Left lung (tissue), 14 donors: ENCODE measurements at places on chromosomes 6 and 20.

- no peak for DNase-seq
These were observed 592 bp upstream of the CTNNBL1 start for GRCh38 chr20:37693242-37693634.

- DNase-seq: no peak
These were observed 234.5 kb upstream of the ZNF217 start for GRCh38 chr20:53828088-53828681.

DNA sequence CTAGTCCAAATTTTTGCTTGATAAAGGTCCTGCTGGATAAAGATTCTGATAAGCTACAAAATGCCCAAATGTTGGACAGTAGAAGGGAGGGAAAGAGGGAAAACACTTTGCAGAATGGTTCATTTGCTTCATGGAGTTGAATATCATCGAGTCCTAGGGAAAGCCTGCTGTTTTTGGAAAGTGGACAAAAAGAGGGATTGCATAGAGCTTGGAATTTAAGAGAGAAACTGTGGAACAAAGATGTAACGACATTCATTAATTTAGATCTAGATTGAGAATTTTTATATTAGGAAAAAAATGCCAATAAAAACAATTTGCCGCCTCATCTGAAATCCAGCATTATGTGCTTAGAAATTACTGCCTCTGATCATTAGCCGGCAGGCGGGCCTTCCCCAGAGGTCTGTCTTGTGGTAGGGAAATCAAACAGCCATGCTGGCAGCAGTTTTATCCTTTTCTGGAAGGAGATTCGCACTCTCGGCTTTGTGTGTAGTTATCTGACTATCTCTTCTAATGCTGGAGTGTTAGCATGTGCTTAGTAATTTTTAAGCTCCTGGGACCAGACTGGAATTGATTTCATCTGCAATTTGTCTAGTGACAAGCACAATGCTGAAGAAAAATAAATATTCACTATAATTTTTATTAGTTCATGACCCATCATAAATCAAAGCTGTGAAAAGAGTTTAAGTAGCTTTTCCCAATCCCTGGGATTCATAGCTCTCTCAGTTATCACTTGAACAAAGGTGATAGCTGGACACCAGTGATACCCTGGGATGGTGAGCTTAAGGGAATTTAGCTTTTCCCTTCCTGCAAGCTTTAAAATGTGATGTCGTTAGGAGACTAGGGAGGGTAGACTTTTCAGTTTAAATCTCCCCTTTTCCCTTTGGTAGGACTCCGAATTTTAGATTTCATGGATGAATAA lies 329.5 kb downstream of the PRL start:
- DNase-seq: no peak

GRCh38 chr6:64100702-64101303 lies 465.2 kb downstream of the PHF3 start:
- no peak for DNase-seq

GRCh38 chr6:136725124-136725523 lies 67.2 kb downstream of the MAP3K5 start:
- DNase-seq: no peak

DNA sequence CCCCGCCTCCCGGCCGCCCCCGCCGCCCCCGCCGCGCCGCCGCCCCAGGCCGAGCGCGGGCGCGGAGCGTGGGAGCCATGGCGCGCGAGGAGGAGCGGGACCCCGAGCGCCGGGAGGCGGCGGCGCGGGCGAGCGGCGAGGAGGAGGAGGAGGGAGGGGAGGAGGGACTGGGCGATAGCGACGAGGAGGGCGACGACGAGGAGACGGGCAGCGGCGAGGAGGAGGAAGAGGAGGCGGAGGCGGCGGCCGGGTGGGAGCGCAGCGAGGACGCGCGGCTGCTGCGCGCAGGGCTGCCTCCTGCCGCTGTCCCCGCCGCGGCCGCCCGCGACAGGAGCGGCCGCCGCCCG lies at the start of gene SLC24A3:
TSS of gene SLC24A3 (plus strand) at position 174 of the 347 bp plus-strand sequence.
- DNase-seq: peak; percentile 49

GRCh38 chr6:160393891-160394653 lies 45.9 kb downstream of the SLC22A3 start:
- no peak for DNase-seq

DNA sequence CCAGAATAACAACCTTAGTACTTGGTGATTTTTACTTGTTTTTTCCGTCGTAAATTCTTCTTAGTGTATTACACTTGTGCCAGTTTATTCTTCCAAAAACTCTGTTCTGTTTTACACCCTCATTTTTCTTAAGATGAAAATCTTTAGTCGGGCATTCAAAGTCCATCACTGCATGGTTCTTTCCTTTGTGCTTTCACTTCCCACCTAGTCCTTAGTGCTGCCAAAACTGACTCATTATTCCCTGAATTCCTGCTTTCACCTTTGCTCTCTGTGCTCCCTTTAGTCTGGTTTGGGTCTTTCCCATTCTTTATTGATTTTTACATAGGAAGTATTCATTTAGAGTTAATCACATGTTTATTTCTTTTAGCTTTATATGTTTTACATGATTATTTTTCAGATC lies 3.3 kb downstream of the TRMT11 start:
- DNase-seq: no peak

DNA sequence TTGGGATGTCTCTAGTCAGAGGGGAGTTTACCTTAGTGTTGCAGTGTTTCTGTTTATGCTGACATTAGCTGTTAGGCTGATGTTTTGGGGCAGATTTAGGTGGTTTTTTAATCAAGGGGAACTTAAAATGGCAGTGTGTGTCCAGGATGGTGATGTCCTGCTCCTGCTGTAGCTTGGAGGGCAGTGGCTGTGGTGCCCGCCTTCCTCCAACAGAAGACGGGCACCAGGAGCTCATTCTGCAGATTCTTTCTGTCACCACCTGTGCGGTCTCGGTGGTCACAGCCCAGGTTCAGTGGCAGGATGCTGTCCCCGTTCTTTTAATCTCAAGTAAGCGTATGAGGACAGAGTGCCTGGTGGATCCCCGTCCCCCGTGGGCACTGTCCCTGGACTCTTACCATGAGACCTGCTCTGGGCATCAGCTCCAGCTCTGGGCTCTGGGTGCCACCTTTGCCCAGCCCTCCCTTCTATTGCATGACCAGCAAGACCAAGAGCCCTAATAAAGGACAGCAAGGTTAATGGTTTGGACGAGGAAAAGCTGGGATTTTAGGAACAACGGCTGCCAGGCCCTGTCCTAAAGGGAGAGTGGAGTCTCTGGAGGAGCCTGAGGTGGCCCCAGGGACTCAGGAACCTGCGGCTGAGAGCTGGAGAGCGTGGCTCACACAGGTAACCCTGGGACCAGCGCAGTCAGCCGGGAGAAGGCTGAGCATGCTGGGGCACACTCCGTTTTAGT lies 217.3 kb downstream of the ERMARD start:
- no peak for DNase-seq

DNA sequence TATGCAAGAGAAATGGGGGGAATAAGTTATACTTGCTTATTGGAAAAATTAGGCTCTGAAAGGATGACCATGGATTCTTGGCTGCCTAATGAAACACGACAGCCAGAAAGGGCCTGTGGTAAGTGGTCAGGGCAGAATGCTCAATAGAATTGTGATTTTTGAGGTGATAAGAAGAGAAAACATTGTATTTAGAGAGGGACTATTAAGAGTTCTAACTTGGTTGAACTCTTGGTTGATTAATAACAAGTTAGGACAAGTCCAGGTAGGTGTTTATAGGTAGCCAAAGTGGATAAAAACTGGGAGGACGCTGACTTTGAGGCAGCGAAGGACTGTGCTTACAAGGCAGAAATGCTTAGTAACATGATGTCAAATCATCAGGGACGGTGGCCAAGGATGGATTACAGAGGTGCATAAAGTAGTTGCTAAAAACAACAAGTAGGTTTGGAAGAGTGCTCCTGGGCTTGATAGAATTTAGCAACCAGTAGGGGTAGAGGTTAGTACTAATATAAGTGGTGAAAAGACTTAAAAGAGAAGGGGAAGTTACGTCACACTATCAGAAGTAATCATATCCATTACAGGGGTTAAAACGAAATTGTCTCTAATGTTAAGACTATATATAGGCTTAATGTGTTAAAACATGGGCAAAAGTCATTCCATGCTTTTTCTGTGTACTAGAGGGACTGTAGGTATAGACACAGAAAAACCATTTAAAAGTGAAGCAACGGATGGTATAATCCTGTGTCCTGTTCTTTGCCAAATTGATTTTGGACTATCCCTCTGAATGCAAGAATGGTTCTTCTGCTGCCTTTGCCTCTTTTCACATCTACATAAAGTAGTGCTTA lies 98.6 kb downstream of the EYA4 start:
- no peak for DNase-seq

- no peak for DNase-seq
These were observed 61.3 kb downstream of the ZDHHC14 start for GRCh38 chr6:157442291-157442690.
